ENCODE measurements at places on chromosomes 1 and 21.
A peak's percentile ranks its signal among the peaks of the same experiment; 100 is the strongest.

DNA sequence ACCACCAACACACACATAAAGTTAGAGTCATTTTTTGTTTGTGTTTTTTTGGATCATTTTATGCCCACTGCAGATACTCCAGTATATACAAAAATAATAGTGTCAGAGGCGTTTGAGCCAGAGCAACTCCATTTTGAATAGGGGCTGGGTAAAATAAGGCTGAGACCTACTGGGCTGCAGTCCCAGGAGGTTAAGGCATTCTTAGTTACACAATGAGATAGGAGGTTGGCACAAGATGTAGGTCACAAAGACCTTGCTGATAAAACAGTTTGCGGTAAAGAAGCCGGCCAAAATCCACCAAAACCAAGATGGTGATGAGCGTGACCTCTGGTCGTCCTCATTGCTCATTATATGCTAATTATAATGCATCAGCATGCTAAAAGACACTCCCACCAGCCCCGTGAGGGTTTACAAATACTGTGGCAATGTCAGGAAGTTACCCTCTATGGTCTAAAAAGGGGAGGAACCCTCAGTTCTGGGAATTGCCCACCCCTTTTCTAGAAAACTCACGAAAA lies 40.6 kb downstream of the GJA5 start:
- DNase-seq = no peak

GRCh38 chr1:53551428-53551995 lies 92.3 kb downstream of the DMRTB1 start:
- no peak for DNase-seq

- DNase-seq = no peak
Observed at GRCh38 chr1:68158837-68159236, 73.5 kb downstream of the WLS start.

- peak; percentile 55 for DNase-seq
Observed at GRCh38 chr1:110675060-110675791, 486 bp upstream of the KCNA3 start.

DNA sequence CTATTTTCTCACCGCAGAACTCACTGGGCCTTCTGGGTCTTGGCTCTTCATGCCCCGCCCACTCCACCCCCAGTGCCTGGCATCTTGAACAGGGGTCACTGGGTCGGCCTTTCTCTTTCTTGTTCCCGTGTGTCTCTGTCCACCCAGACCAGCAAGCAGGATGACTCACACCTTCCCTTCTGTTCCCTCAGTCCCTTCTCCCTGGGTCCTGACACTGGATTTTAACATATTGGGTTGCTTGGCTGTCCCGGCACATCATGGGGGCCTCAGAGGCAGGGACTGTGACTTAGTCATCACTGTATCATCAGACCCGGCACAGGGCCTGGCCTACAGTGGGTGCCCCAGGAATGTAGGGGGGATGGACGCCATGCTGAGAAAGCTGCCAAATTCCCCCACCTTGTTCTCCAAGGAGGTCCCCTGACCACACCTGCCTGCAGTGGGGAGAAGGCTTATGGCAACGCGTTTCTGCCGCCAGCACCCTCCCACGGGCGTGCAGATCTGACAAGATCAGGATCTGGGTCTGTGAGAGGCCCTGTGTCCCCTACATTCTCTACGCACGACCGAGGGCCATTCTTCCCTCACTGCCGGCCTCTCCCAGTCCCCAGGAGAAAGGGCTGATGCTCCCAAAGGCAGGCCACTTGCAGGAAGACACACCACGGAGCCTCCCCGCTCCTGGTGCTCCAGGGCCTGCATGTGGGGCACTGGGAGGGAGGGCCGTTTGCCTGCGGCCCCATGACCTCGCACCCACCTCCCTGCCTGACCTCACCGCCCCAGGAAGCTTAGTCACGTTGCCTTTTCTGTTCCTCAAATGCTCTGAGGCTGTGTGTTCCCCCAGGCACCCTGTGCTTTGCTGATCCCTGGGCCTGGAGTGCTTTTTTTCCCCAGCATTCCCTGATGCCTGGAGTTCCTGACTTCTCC lies 157.2 kb upstream of the TMEM51 start:
- DNase-seq = no peak

- DNase-seq = no peak
Observed at GRCh38 chr1:75353051-75353450, 218.9 kb downstream of the LHX8 start.

- DNase-seq = no peak
Observed at GRCh38 chr1:230210981-230211336, 143.9 kb downstream of the GALNT2 start.

DNA sequence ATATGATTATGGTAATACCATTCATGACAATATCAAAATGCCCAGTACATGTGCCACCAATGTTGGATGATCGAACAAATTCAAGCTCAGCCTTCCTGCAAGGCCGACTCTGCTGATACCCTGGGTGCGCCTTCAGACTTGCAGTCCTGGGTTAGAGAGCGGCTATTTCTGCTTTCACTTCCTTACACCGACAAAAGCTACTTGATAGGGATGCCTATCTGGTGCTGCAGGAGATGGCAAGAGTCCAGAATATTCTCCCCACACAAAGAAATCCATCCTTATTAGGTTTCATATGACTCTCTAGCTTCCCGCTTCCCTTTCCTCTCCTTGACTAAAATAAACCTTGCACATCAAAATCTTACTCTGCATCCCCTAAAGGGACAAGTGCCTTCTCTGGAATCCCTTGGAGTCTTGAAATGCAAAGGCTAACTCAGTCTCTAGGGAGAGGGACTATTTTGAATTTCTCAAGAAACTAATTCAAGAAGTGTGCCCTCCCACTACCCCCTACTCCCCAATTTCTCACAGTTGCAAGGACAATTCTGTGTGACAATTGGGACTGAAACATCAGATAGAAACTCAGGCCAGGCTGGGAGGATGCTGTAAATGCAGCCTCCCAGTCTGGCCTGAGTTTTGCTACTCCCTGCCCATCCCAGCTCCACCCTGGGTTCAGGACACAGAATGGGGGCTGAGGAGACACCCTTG lies 103.1 kb upstream of the USP24 start:
- no peak for DNase-seq

DNA sequence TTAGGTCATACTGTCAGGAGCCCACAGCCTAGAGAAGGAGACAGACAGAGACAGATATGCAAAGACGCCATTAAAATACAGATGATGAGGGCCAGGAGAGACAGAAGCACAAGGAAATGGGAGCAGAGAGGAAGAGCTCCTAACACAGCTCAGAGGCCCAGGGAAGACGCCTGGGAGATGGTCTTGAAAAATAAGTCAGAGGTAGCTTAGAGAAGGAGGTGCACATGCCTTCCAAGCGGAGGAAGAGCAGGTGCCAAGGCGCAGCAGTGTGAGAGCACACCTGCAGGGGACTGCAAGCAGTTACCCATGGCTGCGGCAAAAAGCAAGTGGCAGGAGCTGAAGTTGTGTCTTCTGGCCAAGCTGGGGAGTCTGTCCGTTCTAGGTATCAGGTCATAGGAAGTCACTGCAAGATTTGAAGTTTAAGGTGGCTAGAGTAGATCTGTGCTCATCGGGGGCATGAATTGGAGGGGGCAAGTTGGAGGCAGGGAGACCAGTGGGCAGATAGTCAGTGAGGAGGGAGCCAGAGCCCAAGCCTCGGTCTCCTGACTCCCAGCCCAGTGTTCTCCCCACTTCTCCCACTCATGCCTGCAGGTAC lies 1.3 kb upstream of the TRABD2B start:
- DNase-seq = no peak

GRCh38 chr1:219265026-219265515 lies 91.4 kb downstream of the LYPLAL1 start:
- DNase-seq = no peak

- DNase-seq = no peak
Observed at GRCh38 chr21:38249256-38249655, 7.5 kb upstream of the KCNJ15 start.

DNA sequence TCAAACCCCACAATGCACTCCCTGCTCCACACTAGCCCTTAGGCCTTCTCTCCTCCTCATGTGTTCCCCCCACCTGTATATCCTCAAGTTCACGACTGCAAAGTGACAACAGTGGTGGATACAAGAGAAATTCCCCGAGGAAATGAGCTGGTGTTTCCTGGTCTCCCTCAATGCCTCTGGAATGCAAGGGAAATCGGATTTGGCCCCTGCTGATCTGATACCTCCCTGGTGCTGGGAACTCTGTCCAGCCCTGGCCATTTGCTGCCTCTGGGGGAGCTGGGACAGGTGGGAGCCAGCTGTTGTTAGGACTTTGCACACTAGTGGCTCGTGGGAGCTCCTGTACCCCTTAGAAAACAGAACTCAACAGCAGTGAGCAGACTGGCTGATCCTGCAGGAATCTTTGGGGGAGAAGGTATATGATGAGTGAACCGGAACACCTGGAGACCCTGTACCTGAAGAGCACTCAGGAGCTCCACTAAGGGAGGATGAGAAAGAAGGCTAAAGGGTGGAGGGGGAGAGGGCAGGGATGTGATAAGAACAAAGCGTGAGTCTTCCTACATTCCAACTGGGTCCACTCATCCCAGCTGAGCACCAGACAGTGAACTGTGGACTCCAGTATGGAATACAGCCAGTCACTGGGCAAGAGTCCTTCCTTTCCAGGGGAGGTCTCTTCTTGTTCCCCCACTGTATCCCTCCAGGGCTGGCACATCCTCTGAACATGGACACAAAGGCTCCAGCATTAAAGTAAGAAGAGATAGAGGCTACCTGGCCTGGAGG lies 69.3 kb downstream of the PLXNA2 start:
- no peak for DNase-seq

DNA sequence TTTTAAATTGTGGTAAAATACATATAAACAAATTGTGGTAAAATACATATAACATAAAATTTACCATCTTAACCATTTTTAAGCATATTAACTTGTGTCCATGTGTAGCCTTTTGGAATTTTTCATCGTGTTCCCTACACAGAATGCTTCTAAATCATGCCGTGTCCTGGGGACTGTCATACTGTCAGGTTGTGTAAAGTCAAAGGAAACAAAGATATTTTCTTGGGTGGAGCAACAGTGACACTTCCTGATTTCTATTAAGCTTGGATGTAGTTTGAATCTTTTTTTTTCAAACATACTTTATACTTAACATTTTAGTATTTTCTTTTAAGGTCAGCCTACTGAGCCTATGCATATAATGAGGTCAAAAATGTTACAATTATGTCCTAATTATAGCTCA lies 32.3 kb downstream of the DOP1B start:
- DNase-seq = no peak

DNA sequence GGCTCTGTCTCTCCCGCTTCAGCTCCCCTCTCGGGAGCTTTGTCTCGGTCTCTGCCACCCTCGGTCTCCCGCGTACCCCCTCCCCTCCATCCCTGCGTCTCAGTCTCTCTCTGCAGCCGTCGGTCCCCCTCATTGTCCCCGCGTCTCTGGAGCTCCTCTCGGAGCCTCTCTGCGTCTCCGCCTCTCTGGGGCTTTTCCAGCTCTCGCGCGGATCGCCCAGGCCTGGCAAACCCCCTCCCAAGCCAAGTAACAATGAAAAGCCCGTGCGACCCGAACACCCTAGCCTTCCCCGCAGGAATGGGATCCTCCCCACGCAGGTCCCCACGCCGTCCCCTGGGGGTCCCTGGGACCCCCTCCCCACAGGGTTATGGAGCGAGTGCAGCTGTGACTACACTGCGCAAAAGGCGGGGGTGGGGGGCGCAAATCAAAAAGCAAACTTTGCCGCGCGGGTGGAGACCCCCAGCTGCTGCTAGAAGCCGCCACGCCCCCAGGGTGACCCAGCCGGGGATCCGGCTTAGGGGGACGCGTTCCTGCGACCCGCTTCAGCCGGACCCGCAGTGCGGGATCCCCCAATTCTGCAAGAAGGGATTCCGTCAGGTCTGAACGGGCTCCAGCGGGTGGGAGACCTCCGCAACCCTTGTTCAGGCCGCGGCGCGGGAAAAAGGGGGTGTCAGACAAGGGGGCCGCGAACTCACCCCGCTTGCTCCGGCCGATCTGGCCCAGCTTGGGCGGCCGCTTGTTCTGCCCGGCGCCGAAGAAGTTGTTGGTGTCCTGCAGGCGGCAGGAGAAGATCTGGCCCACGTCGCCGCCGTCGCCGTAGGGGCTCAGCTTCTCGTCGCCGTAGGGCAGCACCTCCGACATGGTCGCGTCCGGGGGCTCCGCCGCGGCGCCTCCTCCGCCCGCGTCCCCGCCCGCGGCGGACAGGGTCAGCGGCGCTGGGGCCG lies 1.2 kb downstream of the CAMK2N1 start:
- DNase-seq = no peak

GRCh38 chr21:34934350-34934749 lies 114.8 kb downstream of the RUNX1 start:
- peak; percentile 57 for DNase-seq

- DNase-seq = no peak
Observed at GRCh38 chr1:183164963-183165362, 21.1 kb upstream of the LAMC2 start.

GRCh38 chr1:155017041-155017945 lies 14.7 kb downstream of the ZBTB7B start:
- peak; percentile 81 for DNase-seq

GRCh38 chr21:38507374-38507942 lies 9.2 kb upstream of the ERG start:
- no peak for DNase-seq

GRCh38 chr1:198763298-198763714 lies 124.5 kb downstream of the PTPRC start:
- no peak for DNase-seq

GRCh38 chr1:54697896-54698295 lies 17.8 kb upstream of the TTC4 start:
- no peak for DNase-seq

DNA sequence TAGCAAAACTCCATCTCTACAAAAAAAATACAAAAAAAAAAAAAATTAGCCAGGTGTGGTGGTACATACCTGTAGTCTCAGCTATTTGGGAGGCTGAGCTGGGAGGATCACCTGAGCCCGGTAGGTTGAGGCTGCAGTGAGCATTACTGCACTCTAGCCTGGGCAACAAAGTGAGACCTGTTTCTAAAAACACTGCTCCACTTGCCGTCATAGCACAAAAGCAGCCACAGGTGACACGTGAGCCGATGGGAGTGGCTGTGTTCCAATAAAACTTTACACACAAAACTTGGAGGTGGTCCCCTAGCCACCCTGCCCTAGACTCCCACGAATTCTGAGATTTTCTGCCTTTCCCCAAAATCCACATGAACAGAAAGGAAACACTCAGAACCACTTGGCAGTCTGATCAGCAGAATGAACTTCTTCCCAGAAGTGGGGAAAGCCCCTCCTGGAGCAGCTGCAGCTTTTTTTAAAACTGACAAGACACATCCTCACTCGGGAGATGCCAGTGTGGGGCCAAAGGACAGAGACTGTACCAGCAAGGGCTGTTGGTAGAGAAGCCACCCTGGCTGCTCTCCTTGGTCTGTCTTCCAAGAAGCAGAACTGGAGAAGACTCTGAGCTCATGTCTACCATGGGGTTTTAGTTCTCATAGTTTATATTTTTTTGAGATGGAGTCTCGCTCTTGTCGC lies 23.3 kb downstream of the PLEKHM2 start:
- no peak for DNase-seq

- no peak for DNase-seq
Observed at GRCh38 chr1:230518511-230518910, 92.4 kb upstream of the PGBD5 start.

GRCh38 chr1:178273707-178274410 lies 180.0 kb downstream of the RASAL2 start:
- no peak for DNase-seq

DNA sequence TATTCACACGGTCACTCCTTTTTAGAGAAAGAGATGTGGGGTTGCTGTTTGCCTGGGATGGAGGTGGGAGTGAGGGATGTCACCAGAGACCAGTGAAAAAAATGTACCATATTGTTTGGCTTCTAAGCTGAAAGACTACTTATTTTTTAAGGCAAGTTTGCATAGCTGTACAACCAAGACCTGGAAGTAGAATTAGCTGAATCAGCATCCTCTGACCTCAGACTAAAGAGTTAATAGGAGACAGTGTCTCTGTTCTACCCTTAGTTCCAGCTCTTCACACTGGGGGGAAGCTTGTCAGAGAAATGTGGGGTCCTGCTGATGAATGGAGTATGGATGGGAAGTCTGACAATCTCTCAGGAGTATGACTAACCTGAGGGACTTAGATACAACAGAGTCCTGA lies 41.6 kb downstream of the SLC9C2 start:
- no peak for DNase-seq
